ENCODE measurements at places on chromosomes 11 and 22. TPM values are rescaled to one million over a fixed set of nuclear protein-coding genes. Genes with fewer than 3 reads are reported as not detected.

GRCh38 chr11:63680834-63681320 lies 423 bp upstream of the RTN3 start:
- DNase-seq, result no peak

- DNase-seq, result no peak
These were observed 109.0 kb downstream of the OSBP2 start for GRCh38 chr22:30803679-30804078.

GRCh38 chr11:120343429-120343828 lies 7.2 kb downstream of the ARHGEF12 start:
- no peak for DNase-seq

- no peak for DNase-seq
These were observed 4.1 kb upstream of the MS4A18 start for GRCh38 chr11:60720460-60720859.

The FOLR1 gene
- 2.2 TPM for polyA plus RNA-seq

The MUC2 gene
- polyA plus RNA-seq, result 0.05 TPM

- peak; percentile 76 for DNase-seq
These were observed 133.5 kb downstream of the CACNA1I start for GRCh38 chr22:39703928-39704639.

- DNase-seq, result no peak
These were observed 7.8 kb downstream of the SLCO2B1 start for GRCh38 chr11:75158696-75159150.

DNA sequence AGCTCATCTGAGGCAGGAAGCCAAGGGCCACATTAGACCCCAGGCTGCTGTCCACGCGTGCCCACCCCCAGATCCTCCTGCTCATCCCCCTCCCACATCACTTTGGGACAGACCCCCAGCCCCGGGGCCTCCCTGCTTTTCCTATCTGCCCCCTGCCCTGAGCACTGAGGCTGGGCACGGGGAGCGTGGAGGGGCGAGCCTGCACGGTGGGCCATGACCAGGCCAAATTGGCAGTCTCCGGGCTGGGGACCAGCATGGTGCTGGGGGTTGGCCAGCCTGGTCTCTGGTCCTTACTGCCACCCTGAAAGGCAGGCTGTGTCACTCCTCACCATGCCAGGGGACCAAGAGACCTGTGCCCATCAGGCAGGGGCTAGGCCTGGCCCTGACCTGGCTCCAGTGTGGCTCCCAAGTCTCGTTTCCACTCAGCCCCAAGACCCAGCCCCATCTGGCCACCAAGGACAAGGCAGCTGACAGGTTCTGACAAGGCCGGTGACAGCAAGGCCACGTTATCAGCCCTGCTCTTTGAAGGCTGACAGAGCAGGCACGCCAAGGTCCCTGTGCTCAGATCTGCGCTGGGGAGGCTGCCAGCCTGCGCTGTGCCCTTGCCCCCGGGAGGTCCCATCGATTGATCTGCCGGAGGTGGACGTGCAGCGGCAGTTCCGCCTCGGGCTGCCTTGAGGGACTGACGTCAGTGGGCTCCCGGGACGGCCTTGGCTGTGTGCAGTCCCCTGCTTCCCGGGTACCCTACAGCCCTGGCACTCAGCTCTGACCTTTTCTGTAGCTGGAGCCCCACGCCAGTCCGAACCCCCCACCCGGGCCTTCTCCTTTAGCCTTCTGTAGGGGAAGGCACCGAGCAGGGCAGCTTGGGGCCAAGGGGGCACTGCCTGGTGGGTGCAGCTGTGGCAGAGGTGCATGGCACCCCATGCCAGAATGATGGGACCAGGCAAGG lies 3.6 kb downstream of the TNNI2 start:
- DNase-seq, result no peak

The OR10D3 gene
- not detected for polyA plus RNA-seq

The BATF2 gene
- polyA plus RNA-seq, result 1.1 TPM

- DNase-seq, result no peak
These were observed 53.2 kb upstream of the CRTAM start for GRCh38 chr11:122785031-122785541.

- DNase-seq, result no peak
These were observed 455.4 kb upstream of the TENM4 start for GRCh38 chr11:79896258-79896657.

All from muscle of back (tissue), 13 donors.